ENCODE measurements at places on chromosomes 7 and 10. TPM values are rescaled to one million over a fixed set of nuclear protein-coding genes. Genes with fewer than 3 reads are reported as not detected.

The NKX2-3 gene
- 0.12 TPM for total RNA-seq

The VWA2 gene
- total RNA-seq, result not detected

The TMEM176B gene
- not detected for total RNA-seq

The TMEM139 gene
- total RNA-seq, result not detected

GRCh38 chr10:117514971-117515370 is 27.6 kb upstream of the EMX2 start:
- DNase-seq, result no peak

The GTF2IRD1 gene
- total RNA-seq, result 16.9 TPM

DNA sequence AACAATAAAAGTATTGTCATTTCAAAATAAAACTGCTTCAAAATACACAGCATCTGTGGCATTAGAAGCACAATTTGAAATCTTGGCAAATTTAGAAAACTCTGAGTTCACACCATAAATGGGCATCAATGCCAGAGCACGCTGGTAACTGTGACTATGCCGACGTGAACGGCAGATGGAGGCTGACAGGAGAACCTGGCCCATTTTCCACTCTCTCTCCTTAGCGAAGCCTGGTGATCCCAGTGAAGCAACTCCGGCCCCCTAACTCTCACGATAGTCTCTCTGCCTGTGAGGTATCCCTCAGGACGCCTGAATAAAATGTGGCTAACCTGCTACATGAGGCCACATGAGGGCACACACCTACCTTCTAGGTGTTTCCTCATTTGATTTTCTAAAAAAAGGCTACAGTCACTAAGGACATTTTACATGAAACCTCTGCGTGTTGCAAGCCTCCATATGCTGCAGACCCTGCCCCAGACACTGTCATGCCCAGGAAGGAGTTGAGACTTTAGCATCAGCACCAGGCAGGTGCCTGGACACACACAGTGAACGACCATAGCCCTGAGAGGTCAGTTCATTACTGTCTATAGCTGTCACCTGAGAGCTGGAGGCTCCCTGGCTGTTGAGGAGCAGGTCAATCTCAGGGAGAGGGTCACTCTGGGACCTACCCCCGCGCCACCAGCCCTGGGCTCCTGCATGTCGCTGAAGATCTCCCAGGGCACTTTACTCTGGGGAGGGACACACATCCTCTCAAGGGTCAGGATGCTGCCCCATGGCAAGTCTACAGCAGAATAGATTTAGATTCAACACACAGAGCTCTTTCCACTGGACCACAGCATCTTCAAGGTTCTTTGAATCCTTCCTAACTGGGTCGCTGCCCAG is 62.9 kb upstream of the CAMK2B start:
- no peak for DNase-seq

GRCh38 chr10:50937230-50937907 is 51.9 kb upstream of the A1CF start:
- DNase-seq, result peak; percentile 40

DNA sequence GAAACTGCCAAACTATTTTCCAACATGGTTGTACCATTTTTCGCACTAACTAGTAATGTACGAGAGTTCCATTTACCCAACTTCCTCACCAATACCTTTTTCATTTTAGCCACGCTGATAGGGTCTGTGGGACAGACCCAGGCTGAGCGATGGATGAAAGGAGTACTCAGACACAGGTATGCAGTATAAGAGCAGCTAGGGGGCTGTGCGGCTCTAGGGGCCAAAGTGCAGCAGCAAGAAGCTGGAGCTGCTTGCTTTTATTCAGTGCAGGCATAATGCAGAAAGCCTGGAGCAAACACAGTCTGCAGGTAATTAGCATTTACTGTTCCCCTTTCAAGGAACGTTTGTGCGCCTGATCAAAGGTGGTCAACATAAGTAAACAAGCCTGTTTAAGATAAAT is 21.0 kb downstream of the UCMA start:
- no peak for DNase-seq

The SPDYE9 gene
- total RNA-seq, result not detected

- DNase-seq, result no peak
Measured at GRCh38 chr10:70773965-70774809, 11.0 kb downstream of the TBATA start.

DNA sequence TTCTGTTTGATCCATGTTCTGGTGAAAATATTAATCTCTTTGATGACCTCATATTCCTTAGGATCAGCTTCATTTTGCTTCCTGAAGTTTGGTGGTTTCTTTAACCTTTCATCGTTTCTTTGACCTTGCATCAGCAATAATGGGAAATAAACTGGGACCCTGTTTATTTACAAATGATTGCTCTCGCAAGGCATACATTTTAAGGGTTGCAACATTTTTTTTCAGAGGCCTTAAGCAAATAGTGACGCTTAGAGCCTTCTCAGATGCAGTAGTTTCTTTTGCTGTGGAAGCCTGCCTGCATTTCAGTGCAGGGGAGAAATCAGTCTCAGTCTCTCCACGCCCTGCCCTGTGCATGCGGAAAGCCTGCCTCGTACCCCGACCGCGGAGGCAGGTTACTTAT is 139.1 kb upstream of the NPS start:
- no peak for DNase-seq

DNA sequence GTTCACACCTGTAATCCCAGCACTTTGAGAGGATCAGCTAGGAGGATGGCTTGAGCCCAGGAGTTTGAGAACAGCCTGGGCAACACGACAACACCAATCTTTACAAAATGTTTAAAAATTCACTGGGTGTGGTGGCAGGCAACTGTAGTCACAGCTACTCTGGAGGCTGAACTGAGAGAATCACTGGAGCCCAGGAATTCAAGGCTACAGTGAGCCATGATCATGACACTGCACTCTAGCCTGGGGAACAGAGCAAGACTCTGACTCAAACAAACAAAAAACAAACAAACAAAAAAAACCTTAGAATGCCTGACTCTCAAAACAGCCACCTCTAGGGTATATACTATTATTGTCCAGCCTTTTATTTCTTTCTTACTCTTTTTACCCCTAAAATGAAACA is 56.5 kb upstream of the PAPSS2 start:
- DNase-seq, result peak; percentile 21

- DNase-seq, result no peak
Measured at GRCh38 chr7:78968951-78969350, 484.5 kb downstream of the MAGI2 start.

The IL6 gene
- total RNA-seq, result 9.4 TPM

DNA sequence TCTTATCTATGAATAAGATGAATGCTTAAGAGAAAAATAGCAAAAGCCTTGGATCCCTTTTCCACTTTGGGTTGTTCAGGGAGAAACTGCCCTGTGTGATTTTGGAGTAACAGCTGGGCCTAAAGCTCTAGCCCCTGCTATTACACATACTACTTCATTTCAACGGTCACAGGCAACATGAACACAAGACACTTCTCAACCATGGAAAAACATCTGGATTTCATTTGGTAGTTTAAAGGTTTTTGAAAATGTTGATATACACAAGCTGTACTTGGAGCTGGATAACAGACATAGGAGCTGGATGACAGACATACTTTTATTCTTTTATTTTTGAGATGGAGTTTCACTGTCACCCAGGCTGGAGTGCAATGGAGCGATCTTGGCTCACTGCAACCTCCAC is 2.7 kb upstream of the CHUK start:
- DNase-seq, result no peak

DNA sequence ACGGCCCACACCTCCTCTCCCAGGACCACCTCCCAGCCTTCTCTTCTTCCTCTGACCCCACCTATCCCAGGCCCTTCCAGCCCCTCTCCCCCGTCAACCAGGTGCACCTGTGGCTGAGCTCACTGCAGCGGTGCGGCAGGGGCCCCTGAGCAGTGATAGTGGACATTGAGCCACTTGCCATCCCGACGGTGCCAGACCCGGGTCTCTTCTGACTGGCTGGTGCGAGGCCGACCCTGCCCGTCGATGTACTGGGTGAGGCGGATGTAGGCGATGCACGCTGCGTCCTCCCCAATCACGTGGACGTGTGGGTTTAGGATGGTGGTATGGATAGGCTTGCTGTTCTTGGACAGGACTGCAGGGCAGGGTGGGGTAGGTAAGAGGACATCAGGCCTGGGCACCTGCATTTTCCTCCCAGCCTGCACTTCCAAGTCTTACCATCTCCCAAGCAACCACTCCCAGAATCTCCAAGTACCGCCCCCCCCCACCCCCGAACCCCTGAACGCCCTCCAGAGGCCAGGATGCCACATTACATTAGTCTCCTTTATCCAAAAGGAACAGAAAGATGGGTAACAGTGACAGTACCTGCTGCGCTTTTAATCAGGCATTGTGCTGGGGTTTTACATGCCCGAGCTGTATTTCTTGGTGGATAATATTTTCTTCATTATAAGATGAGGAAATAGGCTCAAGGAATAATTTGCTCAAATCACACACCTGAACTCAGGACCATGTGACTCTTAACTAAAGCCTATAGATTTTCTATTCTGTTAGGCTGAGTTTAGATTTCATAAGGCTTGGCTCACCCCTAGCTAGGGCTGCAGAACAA is 3.7 kb upstream of the NDST2 start:
- no peak for DNase-seq

DNA sequence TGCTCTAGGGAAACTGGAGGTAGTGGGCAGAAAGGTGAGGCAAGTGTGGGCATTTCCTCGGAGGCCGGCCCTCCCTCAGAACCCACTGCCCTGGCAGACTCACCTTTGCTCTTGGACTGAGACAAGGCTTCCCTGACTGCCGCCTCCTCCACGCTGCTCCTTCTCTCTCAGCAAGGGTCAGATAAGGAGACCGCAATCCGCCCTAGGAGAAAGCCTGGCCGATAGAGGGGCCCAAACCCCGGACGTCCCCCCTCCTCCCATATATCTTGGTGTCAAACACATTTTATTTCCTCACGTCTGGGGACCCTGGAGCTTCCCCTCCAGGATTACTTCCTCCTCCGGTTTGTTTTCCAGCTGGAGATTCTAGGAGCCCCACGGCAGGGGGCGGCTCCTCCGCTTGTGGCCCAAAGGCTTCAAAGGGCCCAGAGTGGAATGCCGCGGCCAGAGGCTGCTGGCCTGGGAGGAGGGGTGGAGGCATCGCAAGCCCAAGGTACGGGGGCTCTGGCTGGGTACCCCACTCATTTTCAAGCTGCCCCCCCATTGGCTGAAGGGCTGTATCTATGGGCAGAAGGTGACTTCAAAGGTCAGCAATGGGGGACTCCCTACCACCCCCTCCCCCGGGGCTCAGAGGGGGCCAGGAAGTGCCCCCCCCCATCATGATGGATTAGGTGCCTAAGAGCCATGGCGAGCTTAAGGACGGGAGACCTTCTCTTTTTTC is 31.7 kb upstream of the LBX1 start:
- DNase-seq, result no peak

GRCh38 chr10:132516771-132517725 is 20.5 kb upstream of the INPP5A start:
- peak; percentile 97 for DNase-seq

- DNase-seq, result peak; percentile 52
Measured at GRCh38 chr10:122342293-122343134, 32.0 kb upstream of the PLEKHA1 start.

- DNase-seq, result no peak
Measured at GRCh38 chr10:84166620-84167288, 6.8 kb upstream of the GPR15LG start.

DNA sequence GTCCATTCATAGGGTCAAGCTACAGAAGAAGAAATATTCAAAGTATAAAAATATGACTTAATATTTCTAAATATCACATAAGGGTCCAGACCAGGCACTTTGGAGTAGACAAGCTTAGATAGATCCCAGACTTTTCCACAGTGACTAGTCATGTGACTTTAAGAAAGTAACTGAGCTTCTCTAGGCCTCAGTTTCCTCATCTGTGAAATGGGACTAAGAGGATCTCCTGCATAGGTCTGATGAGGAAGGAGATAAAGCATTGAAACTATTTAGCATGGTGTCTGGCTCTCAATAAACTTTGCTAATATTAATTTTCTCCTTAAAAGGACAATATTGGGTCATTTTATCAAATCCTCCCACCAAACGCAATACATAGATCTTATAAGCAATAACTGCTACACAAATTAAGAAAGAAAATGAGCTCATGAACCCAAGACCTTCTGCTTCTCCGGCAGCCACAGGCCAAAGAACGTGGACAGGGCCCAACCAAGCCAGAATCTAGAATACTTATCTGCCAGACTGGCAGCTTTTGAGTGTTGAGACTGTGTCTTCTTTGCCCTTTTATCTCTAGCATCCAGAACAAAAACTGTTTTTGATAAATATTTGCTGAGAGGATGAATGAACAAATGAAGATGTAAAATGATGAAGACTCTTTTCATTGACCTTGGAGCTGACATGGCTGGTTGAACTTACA is 1.6 kb upstream of the TARP start:
- DNase-seq, result no peak

- no peak for DNase-seq
Measured at GRCh38 chr7:17009933-17010332, 128.2 kb upstream of the AGR3 start.

GRCh38 chr10:107144490-107144889 is 20.0 kb downstream of the SORCS1 start:
- no peak for DNase-seq

GRCh38 chr7:14432924-14433323 is 443.5 kb upstream of the ETV1 start:
- DNase-seq, result no peak

The ATRNL1 gene
- total RNA-seq, result 5.4 TPM

DNA sequence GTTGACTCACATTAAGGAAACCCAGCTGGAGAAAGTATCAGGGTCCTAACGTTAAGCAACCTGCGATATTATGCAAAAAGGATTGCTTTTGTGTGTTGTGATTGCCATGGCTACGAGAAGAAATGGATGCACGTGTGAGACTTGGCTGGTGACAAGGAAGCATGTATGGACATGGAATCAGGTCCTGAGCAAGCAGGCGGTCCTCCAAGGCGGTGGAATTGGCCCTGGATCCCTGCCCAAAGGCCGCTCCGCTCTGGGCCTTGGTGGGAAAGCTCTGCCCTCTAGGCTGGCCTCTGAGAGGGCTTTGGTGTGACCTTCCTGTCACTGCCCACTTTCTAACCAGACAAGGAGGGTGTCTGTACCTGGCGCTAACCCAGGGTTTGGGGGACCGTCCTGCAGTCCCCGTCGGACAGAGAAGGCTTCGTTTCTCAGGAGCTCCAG is 192.1 kb downstream of the EBF3 start:
- no peak for DNase-seq

DNA sequence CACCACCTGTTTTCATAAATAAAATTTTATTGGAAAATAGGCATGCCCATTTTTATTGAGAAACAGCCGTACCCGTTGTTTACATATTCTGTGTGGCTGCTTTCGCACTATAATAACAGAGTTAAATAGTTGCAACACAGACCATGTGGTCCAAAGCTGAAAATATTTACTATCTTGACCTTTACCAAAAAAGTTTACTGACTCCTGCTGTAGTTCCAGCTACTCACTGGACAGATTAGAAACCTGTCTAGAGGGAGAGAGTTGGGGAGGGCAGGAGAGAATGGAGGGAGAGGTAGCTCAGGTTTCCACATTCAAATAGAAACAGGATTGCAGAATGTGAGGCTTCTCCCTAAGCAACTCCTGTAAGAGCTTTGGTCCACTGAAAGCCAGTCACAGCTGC is 55.1 kb upstream of the GLCCI1 start:
- DNase-seq, result no peak

Data from M059J (cell line).